ENCODE measurements at places on chromosomes 7 and 10.

DNA sequence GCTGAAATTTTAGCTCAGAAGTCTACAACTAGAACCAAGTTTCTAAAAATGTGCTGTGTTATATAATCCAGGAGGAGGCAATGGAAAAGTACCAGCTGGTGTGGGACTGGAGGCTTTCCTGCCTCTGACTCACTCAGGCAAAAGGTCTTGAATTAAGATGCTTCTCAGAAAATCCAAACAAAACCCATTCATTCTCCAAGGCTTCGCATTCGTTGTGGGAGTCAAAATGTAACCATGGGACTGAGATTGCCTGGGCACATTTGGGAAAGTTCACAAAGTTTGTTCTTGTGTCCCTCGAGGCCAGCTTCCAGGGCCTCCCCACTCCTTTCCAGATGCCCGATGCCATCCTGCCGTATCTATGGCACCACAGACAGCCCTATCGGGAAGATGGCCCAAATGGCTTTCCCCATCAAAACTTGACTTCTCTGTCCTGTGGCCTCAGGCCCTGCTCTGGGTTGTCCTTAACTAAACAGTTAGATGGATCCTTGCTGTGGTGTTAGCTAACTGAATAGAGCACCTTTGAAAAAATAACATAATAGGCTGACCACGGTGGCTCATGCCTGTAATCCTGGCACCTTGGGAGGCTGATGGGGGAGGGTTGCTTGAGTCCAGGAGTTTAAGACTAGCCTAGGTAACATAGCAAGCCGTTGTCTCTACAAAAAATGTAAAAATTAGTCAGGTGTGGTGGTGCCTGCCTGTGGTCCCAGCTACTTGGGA is 180.5 kb downstream of the PFKFB3 start:
- DNase-seq: no peak

- DNase-seq: no peak
Measured at GRCh38 chr7:141884539-141885225, 31.5 kb upstream of the OR9A4 start.

GRCh38 chr7:44265728-44266127 is 59.7 kb downstream of the CAMK2B start:
- no peak for DNase-seq

DNA sequence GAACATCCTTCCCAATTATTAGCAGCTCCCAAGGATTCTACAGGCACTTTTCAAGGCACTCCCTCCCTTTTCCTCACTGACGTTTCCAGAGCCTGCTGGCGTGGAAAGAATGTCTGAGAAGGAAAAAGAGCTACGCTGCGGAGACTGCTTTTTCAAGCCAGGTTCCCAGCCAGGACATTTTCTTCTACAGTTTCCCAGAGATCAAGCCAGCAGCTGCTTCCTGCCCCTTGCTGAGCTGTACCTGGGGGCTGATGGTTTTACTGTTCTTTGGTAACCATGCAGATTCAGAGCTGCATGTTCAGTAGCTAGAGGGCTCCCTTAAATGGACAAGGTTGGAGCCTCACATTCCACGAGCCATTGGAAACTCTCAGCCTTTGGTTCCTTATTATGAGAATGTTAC is 133.4 kb downstream of the EVX1 start:
- DNase-seq: no peak

DNA sequence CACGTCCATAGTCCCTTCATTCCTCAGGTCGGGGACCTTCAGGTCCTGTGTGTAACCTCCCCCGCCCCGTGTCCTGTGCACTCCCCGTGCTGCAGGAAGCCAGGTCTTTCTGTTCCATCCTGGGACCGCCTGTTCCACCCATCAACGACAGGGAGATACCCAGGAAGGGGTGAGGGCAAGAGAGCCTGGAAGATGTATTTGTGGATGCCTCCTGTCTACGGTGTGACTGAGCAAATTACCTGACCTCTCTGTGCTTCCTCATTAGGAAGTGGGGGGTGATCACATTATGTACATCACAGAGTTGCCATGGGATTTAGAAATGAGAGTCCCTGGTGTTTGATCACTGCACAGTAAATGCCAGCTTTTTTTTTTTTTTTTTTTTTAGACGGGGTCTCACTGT is 46.3 kb downstream of the GRID2IP start:
- DNase-seq: no peak

DNA sequence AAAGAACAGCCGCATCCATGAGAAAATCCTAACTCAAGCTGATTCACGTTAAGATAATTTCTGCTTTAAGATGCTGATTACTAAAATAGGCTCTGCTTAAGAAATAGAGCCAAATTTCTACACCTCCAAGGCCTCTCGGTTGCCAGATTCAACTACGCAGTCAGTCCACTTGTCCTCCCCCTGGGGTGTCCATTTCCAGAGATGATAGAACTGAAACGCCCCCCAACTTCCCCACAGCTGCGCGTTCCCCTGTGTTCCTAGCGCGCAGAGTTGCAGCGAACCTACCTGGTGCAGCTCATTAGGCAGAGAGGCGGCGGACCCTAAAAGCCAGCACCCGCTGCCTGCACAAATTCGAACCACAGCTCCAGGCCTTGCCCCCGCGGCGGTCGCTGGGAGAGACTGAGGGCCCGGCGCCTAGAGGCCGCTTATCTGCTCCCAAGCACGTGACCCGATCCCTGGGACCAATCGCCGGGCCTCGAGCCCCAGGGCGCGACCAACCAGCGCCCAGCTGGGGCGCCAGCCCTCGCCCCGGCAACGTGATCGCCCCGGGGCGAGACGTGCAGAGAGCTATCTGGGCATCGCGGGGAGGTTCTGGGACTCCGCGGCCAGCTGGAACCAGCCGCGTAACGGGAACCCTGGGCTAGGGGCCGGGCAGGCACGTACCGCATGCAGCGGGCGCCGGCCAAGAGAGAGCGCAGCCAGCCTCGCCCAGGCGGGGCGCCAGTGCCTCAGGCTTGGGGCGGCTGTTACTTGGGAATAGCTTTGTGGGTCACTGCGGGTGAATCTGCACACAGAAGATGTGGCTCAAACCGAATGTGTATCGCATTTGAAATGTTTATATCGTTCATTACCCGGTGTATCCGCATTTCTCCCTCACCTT is at the start of gene PPP1R3C:
PPP1R3C (minus strand) TSS at position 401 of the 880 bp plus-strand sequence; CDS start at position 299, 102 bp downstream.
- DNase-seq: peak; percentile 35

GRCh38 chr7:46360811-46361210 is 439.7 kb upstream of the IGFBP3 start:
- no peak for DNase-seq

DNA sequence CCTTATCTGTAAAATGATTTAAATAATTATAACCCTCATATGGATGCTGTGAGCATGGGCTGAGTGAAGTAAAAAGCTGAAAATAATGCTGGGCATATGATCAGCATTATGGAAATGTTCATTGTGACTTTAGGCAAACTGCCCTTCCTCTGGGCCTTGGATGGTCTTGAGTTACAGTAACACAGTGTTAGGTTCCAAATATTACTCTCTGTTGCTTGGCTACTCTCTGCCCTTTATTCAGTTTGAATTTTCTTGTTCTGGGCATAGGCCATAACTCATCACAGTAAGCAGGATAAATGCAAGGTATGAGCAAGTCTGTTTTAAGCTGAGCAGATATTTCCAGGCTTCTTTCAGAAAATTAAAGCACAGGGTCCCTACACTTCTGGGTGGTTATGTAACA is 868.0 kb downstream of the KCNMA1 start:
- no peak for DNase-seq

GRCh38 chr10:51744235-51745000 is 45.0 kb upstream of the CSTF2T start:
- DNase-seq: no peak

DNA sequence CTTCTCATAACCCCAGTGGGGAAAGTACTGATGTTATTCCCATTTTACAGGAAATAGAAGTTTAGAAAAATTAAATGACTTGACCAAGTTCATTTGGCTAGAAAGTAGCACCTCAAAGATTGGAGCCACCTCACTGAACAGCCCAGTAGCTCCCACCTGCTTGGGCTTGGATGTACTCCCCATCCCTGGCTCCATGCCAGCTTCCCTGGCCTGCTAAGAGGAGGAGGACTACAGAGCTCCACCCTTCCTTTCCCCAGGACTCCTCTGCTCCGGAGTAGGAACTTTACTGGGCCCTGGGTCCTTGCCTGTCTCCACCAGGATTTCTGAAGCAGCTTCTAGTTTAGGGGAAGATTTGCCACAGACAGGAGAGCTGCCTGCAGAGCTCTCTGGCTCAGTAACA is 3.1 kb downstream of the HPS6 start:
- no peak for DNase-seq

GRCh38 chr10:77960829-77961329 is 34.3 kb upstream of the DLG5 start:
- no peak for DNase-seq

GRCh38 chr7:110448918-110449317 is 642.0 kb upstream of the LRRN3 start:
- no peak for DNase-seq

GRCh38 chr10:112919721-112920120 is 30.3 kb upstream of the TCF7L2 start:
- no peak for DNase-seq

DNA sequence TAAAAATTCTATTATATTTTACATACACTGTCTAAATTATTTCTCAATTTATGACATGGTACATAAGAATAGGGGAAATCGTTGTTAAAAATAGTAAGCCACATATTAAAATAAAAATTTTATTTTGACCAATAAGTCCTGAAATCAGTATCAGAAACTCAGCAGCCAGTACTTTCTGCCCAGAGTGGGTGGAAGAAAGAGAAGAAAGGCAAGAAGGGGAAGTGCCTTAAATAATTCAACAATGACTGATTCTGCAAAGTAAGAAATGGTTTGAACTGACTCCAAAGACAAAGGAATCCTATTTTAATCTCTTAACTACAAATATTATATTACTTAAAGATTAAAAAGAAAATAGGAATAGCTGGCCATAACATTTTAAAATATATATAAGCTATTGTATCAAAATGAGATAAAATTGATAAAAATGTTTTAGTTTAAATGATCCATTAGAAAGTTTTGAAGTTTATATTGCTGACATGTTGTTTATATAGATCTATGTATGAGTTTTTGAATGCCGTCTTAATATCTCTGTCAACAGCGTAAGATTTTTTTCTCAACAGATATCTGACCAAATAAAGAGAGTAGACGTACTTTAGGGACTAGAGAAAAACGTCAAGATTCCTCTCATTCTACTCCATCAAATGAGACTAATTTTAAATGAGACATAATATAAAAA is 30.2 kb upstream of the NRCAM start:
- no peak for DNase-seq

DNA sequence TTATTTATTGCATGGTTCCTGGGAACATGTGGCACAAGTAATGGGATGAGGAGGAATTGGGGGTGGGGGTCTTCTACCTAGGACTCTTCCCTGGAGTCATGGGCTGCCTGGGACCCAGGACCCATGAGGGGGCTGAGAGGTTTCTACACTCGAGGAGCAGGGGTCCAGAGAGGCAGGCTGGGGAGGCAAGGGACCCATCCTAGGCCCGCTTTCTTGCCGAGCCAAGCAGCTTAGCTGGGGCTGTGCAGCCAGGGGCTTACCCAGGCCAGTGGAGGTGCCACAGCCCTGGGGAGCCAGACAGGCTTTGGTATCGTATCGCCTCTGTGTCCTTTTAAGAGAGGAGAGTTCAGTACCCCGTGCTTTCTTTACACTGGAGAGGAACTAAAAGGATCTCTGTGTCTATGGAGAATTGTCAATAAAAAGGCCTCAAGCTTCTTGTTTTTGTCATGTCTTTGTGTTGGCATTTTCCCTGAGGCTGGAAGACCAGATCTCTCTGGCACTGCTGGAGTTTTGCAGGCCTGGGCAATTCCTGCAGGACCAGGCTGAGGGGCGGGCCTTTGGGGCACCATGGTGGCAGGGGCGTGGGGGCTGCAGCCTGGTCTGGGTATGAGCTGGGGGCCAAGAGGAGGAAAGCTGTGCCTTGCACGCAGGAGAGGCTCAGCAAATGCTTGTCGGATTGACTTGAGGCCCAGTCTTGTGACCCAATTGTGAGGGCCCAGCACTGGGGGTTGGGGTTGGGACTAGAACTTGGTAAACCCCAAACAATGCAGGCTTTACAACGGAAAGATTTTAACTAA is 11.1 kb downstream of the SFRP5 start:
- no peak for DNase-seq

DNA sequence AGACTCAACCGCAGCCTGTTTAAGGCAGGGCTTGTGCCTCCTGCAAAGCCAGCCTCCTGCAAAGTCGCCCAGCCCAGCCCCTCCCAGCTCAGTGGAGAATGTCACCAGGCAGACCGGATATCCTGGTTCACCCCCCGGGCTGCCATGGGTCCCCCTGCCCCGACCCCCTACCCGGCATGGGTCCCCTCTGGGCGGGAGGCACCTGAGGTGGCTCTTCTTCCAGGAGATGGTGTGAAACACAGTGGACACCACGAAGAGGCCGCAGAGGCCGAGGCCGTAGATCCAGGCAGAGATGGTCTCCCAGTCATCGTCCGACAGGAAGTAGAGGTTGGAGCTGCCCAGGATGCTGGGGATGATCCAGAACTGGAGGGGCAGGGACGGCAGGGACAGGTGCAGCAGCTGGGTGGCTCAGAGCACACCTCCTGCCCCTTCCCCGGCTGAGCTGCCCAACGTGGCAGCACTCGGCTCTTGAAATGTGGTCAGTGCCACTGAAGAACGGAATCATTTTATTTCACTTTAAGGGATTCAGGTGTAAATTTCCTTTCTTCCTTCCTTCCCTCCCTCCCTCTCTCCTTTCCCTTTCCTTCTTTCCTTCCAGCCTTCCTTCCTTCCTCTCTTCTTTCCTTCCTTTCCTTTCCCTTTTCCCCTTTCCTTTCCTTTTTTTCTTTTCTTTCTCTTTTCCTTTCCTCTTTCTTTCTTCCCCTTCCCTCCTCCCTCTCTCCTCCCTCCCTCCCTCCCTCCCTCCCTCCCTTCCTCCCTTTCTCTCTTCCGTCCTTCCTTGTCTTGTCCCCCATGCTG is 36.7 kb upstream of the RADIL start:
- DNase-seq: no peak

- DNase-seq: no peak
Measured at GRCh38 chr10:76631884-76632766, 1005.5 kb downstream of the KCNMA1 start.

GRCh38 chr7:115889669-115889984 is 140.9 kb downstream of the TFEC start:
- DNase-seq: no peak

DNA sequence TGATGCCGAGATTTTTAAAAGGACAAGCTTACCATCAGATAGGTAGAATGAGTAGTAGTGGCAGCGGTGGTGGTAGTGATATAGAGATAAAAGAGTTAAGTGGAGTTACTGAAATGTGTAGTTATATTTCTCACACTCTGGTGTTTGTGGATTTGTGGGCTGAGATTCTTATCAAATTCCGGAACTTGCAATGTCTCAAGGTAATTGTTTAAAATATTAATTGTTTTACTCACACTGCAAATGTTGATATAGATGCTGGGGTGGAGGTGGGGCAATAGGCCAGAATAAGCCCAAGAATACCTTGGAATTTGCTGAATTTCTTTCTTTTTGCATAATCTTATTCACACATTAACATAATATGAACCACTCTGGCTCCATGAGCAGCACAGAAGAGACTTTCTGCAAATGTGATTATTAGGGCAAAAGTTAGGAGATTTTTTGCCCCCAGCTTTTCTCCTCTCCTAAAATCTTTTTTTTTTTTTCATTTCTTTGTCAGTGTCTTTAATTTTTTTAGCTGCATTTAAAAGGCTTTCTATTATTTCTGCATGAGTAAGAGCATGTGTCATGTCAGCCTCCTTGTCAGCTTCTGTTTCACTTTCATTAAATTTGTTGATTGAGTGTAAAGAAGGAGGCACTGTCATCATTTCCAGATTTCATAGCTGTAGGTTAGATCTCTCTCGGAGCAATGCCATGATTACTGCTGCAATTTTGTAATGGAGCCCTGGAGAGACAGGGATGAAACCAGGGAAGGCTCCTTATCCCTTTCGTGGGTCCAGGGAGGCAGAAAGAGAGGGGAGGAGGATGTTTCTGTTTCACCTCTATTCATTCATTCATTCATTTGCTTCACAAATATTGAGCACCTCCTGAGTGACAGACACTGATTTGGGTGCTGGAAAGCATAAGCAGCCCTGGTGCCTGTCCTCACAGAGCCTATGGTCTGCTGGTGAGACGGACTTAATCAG is 13.1 kb upstream of the SGMS1 start:
- DNase-seq: no peak
